ENCODE measurements at places on chromosomes 3 and 15.
A peak's percentile ranks its signal among the peaks of the same experiment; 100 is the strongest.

- no peak for DNase-seq
These were observed 76.6 kb downstream of the NEDD4 start for GRCh38 chr15:55916666-55917409.

GRCh38 chr3:188839187-188839695 lies 332.5 kb upstream of the TPRG1 start:
- DNase-seq: no peak

GRCh38 chr15:33722005-33722672 lies 246.2 kb upstream of the CHRM5 start:
- no peak for DNase-seq

DNA sequence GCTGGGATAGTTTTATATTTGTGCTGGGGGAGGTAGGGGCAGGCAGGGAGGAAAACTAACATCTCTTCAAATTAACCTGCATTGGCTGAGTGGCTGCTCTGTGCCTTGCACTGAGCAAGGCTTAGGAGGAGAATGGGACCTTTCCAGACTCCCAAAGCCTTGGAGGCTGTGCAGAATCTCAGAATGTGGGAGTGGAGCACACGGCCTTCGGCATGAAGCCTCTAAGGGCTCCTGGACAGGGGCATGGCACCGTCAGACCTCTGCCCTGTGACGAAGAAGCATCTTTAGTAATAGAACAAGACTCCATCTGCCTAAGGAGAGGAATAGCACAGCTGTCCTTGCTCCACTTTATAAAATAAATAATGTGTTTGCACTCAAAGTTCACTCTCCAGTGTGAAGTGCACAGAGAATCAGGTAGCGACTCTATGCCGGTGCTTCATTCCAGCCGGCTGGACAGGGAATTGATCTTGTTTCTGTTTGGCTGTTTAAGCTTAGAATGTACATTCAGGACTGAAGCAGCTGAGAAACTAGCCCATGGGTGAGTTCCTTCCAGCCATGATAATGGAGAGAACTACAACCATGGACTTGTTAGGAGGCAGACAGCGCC lies 228.5 kb upstream of the ADAMTS9 start:
- DNase-seq: no peak

GRCh38 chr3:129936757-129937156 lies 37.8 kb upstream of the TRH start:
- DNase-seq: peak; percentile 73

DNA sequence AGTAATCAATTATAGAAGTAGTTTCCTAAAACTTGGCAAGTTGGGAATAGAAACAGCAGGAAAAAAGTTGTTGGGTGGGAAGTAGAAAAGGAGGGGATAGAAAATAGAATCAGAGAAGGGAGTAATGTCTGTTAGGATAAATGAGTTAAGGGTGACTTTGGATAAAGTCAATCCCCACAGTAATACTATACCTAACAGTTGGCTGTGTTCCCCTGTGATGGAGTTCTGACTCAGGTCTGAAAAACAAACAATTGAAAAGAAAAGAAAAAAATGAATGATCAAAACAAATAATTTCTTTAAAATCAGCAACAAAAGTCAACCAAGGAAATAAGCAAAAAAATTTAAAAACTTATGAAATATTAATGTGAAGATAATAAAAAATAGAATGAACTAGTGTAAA lies 50.3 kb downstream of the EMC4 start:
- no peak for DNase-seq

DNA sequence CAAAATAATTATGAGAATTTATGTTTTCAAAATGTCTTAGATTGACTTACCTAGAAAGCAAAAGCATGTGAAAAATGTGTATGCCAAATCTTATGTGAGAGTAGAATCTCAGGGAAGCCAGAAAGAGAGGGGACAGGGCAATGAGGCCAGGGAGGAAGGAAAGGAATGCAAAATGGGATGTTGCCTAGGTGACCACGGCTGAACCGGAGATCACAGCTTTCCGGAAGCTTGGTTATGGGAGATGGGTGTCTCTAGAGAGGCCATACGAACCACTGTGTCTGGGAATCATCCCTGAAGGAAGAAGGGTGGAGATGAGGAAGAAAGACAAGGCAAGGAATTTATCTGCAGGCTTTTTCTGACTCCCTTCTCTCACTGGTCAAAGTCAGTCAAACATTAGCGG lies 76.0 kb downstream of the SUCLG2 start:
- DNase-seq: no peak

- no peak for DNase-seq
These were observed 12.4 kb upstream of the ZNF770 start for GRCh38 chr15:35000511-35000910.

DNA sequence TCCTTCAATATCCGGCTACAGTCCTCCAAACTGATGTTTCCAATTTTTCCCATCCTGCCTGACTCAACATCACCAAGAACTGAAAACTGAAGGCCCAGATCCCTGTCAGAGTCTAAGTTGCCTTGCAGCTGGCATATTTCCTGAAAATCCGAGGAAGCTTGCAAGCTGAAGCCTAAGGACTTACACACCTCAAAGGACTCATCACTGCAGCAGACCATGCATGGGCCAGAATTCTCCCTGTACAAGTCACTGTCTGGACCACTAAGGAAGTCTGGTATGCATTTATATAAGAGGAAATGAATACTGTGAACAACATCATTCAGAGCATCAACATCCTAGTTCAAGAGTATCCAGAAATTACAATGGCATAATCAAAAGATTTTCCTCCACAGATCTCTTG lies 548.8 kb upstream of the MDFIC2 start:
- no peak for DNase-seq

GRCh38 chr3:68090571-68090970 lies 436.2 kb upstream of the SUCLG2 start:
- DNase-seq: no peak

- no peak for DNase-seq
These were observed 2.5 kb upstream of the GREM1 start for GRCh38 chr15:32715276-32715675.

GRCh38 chr15:87739081-87739480 lies 517.5 kb downstream of the NTRK3 start:
- DNase-seq: no peak

GRCh38 chr15:82646250-82647044 lies 716 bp downstream of the CPEB1 start:
- DNase-seq: no peak

DNA sequence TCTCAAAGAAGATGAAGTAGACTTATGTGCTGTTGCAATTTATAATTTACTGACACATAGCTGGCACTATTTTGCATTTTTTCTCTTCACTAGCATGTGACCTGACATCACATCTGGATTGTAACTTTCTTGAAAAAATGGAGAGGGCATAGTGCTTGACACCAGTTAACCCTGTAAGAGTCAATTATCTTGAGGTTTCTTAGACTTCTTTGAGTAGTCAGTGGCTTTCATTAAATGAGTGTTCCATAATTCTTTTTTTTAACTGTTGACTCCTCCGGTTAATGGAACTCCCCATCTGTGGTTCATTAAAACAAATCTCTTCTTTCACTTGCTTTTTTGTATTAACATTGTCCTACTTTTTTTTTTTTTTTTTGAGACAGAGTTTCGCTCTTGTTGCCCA lies 16.9 kb upstream of the PRKCI start:
- no peak for DNase-seq

DNA sequence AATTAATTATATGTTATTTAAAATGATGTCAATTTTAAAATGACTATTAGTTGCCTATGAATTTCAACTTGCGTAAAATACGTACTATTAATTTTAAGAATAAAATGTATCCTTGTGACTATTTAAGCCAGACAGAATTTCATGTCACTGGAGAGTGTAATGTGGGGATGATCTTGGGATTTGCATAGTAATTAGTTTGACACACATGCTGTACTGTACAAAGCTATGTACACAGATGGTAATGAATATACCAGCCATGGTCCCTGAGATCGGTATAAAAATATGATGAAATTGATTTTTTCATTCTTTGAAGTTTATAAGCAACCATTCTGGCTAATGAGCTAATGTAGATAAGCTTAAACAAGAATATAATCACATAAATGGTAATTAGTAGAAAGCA lies 134.4 kb upstream of the ROBO1 start:
- DNase-seq: no peak

GRCh38 chr15:66783314-66783713 lies 81.3 kb downstream of the SMAD6 start:
- DNase-seq: no peak

- no peak for DNase-seq
These were observed 20.4 kb upstream of the MAP6D1 start for GRCh38 chr3:183845608-183846288.

- no peak for DNase-seq
These were observed 108.3 kb downstream of the OCA2 start for GRCh38 chr15:27990521-27991515.

- no peak for DNase-seq
These were observed 198.8 kb downstream of the DOCK3 start for GRCh38 chr3:50873376-50874157.

DNA sequence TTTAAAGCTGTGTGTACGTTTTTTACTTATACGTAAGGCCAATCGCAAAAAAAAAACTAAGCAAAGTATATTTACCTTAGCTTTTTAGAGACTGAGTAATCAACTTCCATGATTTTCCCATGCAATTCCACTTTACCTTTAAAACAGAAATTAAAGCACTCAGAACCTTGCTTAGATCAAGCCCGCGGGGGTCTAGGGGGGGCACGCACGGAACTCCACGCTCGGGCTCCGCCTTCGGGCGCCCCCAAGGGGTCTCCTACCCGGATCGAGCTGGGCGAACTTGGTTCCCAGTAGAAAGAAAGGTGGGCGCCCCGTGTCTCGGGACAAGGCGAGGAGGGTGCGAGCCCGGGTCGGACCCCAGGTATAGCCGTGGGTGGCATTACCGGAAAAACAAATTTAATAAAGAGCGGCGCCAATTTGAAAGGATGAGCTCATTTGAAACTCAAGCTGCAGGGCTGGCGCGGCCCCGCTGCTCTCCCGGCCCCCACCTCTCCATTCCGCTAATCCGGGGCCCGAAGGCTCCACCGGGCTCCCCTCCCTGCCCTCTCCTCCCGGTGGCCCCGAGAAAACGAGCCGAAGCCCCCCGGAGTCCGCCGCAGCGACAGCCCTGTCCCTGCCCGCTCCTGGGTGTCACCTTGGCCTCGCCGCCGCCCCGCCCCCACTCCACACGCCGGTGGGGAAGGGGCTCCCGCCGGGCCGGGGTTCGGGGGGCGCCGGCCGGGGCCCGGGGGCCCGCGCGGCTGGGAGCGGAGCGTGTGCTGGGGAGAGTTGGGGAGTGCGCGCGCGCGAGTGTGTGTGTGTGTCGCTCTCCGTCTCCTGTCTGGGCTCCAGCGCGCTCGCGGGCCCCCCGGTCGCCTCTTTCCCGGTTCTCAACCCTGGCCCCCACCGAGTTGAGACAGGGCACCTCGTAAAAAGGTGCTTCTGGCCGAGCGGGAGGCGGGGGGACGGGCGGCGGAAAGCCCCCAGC lies 1.5 kb downstream of the IGF2BP2 start:
- DNase-seq: peak; percentile 55

DNA sequence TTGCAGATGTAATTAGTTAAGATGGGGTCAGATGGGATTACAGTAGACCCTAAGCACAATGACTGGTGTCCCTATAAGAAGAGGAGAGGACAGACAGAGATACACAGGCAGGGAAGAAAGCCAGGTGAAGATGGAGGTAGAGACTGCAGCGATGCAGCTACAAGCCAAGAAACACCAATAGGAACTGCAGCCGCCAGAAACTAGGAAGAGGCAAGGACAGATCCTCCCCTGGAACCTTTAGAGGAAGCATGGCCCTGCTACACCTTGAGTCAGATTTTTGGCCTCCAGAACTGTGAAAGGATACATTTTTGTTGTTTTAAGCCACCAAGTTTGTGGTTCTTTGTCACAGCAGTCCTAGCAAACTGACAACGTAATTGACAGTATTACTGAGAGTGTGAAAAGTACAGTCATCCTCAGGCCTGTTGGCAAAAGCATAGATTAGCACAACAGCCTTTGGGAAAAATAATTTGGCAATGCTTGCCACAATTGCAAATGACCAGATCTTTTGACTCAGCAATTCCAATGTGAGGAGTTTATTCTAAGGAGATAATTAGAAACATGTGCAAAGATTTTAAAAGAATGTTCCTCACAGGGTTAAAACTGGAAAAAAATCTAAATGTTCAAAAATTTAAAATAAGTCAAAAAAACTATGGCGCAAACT lies 82.6 kb upstream of the TJP1 start:
- no peak for DNase-seq

GRCh38 chr15:59245559-59245958 lies 38.9 kb downstream of the LDHAL6B start:
- DNase-seq: no peak

GRCh38 chr3:195854628-195855294 lies 43.0 kb upstream of the MUC4 start:
- DNase-seq: no peak

DNA sequence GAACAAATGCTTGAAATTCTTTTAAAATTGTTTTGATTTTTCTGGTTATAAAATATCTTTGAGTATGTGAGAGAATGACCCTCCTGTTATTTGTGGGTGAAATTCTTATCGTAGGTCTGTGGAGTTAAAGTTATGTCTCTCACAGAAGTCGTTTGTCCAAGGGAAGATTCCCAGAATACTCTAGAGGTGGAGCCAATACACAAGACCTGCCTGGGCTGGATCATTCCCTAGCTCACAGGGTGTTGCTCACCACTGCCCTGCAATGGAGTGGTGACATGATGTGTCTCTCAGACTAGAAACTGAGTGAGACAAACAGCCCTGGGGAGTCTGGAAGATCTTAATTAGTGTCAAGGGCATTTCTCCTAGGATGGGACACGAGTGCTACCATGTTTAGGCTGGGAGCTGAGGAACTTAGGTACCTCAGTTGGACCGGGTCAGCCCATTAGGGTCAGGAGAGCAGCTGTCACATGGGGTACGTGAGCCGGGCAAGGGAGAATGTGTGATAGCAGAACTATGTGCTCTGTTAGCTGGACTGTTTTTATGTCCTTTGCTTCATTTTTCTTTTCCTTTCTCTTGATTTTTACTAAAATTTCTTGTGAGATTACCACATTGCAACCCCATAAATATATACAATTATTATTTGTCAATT lies 53.6 kb upstream of the MYO5C start:
- DNase-seq: peak; percentile 21

- peak; percentile 62 for DNase-seq
These were observed 515.4 kb downstream of the FOXP1 start for GRCh38 chr3:71067977-71068654.

DNA sequence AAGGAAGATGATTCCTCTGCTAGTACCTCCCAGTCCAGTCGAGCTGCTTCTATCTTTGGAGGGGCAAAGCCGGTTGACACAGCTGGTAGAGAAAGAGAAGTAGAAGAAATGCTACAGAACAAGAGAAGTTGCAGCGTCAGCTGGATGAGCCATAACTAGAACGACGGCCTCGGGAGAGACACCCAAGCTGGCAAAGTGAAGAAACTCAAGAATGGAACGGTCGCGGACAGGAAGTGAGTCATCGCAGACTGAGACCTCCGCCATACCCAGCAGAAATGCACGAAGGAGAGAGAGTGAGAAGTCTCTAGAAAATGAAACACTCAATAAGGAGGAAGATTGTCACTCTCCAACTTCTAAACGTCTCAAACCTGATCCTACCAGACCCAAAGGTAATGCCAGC lies 19.0 kb upstream of the PARP14 start:
- no peak for DNase-seq

- DNase-seq: no peak
These were observed 79.2 kb downstream of the ABI3BP start for GRCh38 chr3:100913870-100914648.

Measured in SW480 (cell line).